CD4-positive, alpha-beta T cell (primary cell): ENCODE measurements at places on chromosomes 13 and 19. TPM values are rescaled to one million over a fixed set of nuclear protein-coding genes. Genes with fewer than 3 reads are reported as not detected.

Gene C19orf67
- total RNA-seq, result not detected

Gene SELENOV
- not detected for total RNA-seq

Gene CEACAM5
- total RNA-seq, result not detected

Gene CASP14
- total RNA-seq, result not detected

Gene FGF21
- total RNA-seq, result not detected

Gene ZNF681
- total RNA-seq, result 1.6 TPM

Gene KIR3DL1
- total RNA-seq, result not detected

Gene PRRG2
- total RNA-seq, result 0.78 TPM

Gene TMEM238
- total RNA-seq, result 14.2 TPM

Gene ACP4
- total RNA-seq, result not detected

Gene TM9SF2
- 37.2 TPM for total RNA-seq

Gene STOML3
- not detected for total RNA-seq

Gene AP1M1
- total RNA-seq, result 58.3 TPM

Gene BEST2
- total RNA-seq, result not detected

Gene ZNF627
- 11.7 TPM for total RNA-seq

Gene ZNF714
- 8.0 TPM for total RNA-seq

Gene BAX
- total RNA-seq, result 60.4 TPM

Gene ZNF615
- 9.2 TPM for total RNA-seq

Gene ZNF578
- total RNA-seq, result 1.6 TPM

Gene C19orf85
- total RNA-seq, result not detected

Gene ZNF177
- 1.6 TPM for total RNA-seq

Gene CYP4F3
- total RNA-seq, result not detected

Gene LYL1
- total RNA-seq, result 2.1 TPM

Gene CD22
- 0.52 TPM for total RNA-seq

Gene LSR
- total RNA-seq, result 47.9 TPM

Gene F10
- total RNA-seq, result not detected

Gene RUBCNL
- 0.69 TPM for total RNA-seq

Gene SIGLEC8
- not detected for total RNA-seq

Gene MEF2B
- 3.0 TPM for total RNA-seq

Gene CCDC194
- total RNA-seq, result not detected

Gene SGCG
- total RNA-seq, result not detected

Gene ZNF439
- total RNA-seq, result 6.3 TPM

Gene GPX4
- total RNA-seq, result 175 TPM

Gene NCCRP1
- total RNA-seq, result not detected

Gene GAMT
- 11.0 TPM for total RNA-seq

Gene ZNF222
- 4.5 TPM for total RNA-seq

Gene GJB6
- total RNA-seq, result 26.0 TPM

Gene LRFN3
- total RNA-seq, result 4.2 TPM

Gene MAMSTR
- total RNA-seq, result 0.50 TPM

Gene PRKCG
- 1.6 TPM for total RNA-seq

Gene SHKBP1
- 92.9 TPM for total RNA-seq

Gene ZNF583
- total RNA-seq, result 0.95 TPM

Gene TMPRSS9
- not detected for total RNA-seq

Gene DNMT1
- total RNA-seq, result 159 TPM

Gene FUZ
- total RNA-seq, result 14.9 TPM

Gene C19orf44
- total RNA-seq, result 0.78 TPM

Gene SLC27A1
- 3.0 TPM for total RNA-seq

Gene AMH
- 3.5 TPM for total RNA-seq

Gene CYP2A13
- not detected for total RNA-seq

Gene FPR3
- total RNA-seq, result not detected

Gene PPM1N
- 3.3 TPM for total RNA-seq

Gene FSD1
- 1.0 TPM for total RNA-seq

Gene PRR19
- not detected for total RNA-seq

Gene TTYH1
- not detected for total RNA-seq

Gene DOCK9
- total RNA-seq, result 76.3 TPM

Gene ZNF44
- total RNA-seq, result 30.4 TPM

Gene PEG3
- total RNA-seq, result not detected

Gene CUL4A
- 54.6 TPM for total RNA-seq

Gene DMPK
- 24.0 TPM for total RNA-seq

Gene CELF5
- total RNA-seq, result 0.36 TPM
